ENCODE measurements at places on chromosomes 3 and 15.

DNA sequence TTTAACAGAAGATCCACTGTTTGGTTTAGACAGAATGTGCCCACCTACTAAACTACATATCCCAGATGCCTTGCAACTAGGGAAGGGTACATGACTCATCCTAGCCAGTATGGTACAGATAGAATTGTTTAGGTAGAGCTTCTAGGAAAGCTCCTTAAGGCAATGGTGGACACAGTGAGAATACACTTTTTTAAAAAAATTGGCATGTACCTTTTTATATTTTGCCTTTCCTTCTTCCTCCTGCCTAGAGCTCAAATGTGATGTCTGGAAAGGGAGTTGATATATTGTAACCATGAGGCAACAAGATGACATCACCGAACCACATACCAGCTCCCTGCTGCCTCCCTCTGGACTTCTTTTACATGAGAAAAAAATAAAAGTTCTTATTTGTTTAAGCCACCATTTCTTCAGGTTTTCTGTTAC, 14.4 kb upstream of the C3orf80 start:
- DNase-seq: no peak

DNA sequence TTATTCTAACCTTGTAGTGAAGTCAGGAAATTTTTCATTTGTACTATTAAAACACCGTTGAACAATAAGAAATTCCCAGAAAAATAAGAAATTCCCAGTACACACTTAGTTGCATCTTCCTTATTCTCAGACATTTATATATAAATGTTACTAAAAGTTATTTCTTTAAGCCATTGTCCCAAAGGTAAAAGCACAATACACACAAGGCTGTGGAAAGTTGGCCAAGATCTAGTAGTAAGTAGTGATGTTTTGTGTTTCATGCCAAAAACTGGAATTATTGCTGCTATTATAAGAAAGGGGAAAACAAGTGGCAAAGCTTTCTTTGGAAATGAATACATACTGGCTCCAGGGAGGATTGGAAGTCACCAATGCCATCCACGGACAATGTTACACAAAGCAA, 802.5 kb upstream of the DPPA4 start:
- no peak for DNase-seq

GRCh38 chr15:40182358-40183029, 21.6 kb downstream of the BUB1B start:
- no peak for DNase-seq

GRCh38 chr3:44240061-44240460, 1.6 kb upstream of the TOPAZ1 start:
- no peak for DNase-seq

DNA sequence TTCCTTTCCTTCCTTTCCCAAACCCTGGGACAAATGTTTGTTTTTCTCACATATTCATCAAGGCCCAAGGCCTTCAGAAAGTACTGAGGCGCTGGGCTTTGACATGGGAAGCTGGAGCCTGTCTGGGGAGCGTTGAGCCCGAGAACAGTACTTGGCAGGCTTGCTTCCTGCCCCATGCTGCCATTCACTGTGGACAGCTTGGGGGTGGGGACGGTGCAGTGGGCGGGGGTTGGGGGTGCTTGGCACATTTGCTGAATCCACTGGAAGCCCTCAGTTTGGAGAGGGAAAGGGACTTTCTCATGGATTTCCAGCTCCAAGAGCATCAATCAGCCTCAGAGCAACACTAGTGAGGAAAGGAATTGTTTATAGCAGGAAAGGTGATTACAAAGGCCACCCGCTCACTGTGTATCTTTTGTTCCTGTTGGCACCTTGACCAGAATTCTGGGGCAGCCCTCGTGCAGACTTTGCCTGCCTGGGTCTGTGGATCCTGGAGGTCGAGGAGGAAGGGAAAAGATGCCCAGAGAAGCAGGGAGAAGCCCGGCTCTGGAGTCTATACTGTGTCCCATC, 199.8 kb upstream of the RGMA start:
- DNase-seq: no peak

GRCh38 chr3:101643861-101644613, 32.9 kb downstream of the ZBTB11 start:
- no peak for DNase-seq

GRCh38 chr15:101044625-101045235, 125.6 kb downstream of the LRRK1 start:
- DNase-seq: no peak

DNA sequence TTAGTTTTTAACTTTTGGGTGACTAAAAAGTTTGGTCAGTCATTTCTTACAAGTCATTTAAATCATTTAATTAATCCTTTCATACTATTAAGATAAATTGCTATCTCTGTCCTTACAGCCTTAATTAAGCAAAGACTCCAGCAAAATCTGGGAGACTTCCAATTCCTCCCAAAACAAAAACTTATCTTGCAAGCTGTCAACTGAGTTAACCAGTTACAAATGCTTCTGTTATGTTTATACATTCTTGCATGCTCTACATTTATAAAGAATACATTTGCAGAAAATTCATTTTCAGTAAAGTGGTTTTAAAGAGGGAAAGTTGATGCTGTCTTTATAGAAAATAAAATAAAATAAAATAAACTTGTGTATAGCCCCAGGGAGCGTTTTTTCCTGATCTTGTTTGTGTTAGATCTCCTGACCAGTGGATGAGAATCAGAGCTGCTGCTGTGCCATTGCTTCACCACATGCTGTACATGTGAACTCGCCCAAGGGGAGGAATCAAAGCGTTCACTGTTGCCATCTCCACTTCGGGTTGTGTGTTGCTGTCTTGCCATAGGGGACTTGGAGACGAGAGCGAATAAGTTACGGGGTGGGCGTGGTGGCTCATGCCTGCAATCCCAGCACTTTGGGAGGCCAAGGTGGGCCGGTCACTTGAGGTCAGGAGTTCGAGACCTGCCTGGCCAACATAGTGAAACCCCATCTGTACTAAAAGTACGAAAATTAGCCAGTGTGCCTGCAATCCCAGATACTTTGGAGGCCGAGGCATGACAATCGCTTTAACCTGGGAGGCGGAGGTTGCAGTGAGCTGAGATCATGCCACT, 5.5 kb downstream of the CCR4 start:
- no peak for DNase-seq

All from GM12864 (cell line).